ENCODE measurements at places on chromosomes 4 and X.

GRCh38 chr4:53714236-53715140, 123.2 kb upstream of the LNX1 start:
- DNase-seq = no peak

DNA sequence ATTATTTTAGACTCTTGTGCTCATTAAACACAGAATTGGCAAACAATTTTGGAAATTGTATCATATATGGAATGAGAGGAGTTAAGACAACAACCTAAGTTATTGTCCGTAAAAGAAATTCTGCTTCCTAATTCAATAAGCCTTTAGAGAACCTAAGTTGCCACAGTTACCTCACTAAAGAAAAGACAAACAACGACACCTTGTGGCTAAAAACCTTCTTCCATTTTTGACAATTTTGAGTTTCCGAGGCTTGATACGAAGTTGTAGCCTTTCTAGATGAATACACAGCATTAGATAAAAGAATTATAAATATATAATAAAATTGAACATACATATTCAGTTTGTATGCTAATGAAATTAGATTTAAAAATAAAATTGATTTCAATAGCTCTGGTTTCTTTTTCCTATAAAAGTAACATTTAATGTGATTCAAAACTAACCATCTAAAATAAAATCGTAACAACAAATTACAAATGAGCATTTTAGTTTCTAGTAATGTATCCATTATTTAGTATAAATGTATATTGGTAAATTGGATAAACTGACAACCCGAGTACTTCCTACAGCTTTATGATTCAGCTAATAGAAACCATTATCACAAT, 275.1 kb downstream of the GPM6A start:
- DNase-seq = peak; percentile 81

DNA sequence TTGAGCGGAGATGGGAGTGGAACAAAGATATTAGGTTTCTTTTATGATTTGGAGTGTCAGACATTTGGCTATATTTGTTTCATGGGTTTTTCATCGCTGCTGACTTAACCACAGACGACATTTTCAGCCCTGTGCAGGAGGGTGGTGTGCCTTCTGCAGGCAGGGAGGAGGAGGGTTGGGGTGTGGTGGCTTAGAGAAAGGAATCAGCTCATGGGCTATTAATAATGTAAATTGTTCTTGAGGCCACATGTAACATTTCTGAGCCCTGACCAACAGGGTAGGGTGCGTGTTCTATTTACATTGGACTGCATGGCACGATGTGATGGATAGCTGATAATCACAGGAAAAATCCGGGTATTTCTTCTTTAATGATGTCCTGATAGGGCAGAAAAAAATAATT, 67.6 kb downstream of the POLA1 start:
- no peak for DNase-seq

- peak; percentile 66 for DNase-seq
Measured at GRCh38 chr4:42371305-42372252, 25.7 kb upstream of the SHISA3 start.

DNA sequence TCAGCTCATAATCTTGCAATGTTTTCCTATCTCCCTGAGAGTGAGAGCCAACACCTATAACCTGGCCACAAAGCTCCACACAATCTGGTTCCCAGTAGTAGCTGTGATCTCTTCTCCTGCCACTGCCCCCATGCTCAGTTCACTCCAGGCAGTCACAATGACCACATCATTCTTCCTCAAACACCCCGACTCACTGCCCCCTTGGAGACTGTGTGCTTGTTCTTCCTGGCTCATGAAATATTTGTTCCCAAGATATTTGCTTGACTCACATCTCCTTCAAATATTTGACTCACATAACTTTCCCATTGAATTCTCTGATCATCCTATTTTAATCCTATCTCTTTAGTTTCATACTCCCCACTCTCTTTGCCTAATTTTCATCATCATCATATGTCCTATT, 173.7 kb downstream of the AREG start:
- no peak for DNase-seq

- no peak for DNase-seq
Measured at GRCh38 chr4:4481399-4481994, 60.4 kb downstream of the STX18 start.

DNA sequence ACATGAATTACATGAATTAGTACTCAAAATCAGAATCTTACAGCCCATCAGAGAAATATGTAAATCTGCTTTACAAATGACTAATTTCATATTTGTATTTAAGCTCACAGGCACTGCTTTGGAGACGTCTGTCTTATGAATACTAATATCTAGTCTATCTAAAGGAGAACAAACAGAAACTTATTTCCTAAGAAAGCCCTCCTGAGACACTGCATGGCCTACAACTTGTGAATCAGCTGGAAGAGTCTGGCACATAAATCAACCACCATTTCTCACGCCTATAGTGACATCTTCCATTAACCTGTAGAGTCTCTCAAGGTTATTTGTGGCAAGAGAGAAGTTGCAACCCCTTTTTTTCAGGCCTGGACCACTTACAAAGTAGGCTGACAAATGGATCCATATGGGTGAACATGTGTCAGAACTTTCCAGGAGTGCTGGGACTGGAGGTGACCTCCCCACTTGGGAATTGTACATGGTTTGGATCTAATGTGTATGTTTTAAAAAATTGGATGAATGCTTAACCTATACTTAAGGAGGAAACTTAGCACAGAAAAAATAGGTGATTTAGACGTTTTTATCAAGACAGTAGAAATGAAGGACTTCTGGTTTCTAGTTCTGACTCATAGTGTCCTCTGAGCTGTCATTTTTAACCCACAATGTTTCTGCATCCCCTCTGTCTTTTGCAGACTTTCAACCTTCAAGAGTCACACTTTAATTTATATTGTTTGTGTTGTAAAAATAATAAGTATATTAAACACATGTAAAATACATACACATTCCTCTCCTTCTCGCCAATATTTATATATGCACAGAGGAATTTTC, 83.2 kb upstream of the ARHGAP24 start:
- no peak for DNase-seq

DNA sequence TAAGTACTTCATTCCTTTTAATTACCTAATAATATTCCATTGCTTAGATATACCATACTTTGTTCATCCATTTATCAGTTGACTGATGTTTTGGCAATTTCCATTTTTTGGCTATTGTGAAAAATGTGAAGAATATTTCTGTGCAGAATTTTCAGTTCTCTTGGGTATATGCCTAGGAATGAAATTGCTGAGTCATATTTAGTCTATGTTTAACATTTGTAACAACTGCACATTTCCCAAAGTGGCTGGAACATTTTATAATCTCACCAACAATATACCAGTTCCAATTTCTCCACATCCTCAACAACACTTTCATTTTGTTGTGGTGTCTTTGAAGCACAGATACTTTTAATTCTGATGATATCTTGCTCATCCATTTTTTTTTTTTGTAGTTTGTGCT, 215.5 kb downstream of the PDGFC start:
- no peak for DNase-seq

DNA sequence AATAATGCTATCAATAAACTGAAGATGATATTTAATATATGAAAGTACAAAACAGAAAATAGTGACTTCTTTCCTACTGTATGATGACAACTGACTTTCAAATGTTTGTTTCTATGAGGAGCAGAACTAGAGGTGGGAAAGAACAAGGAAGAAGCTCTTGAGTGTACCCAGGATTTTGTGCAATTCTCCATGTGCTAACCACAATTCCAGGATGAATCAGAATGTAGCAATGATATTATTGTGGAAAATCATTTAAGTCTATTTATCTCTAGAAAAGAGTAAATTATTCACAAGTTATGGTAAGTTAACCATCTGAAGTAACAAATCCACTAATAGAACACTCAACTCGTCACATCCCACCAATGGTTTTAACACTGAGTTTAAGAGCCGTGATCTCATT, 324.1 kb upstream of the EMCN start:
- DNase-seq = no peak

GRCh38 chrX:24117258-24117657, 32.3 kb upstream of the ZFX start:
- peak; percentile 14 for DNase-seq

GRCh38 chrX:101415180-101416145, 7.4 kb downstream of the HNRNPH2 start:
- DNase-seq = peak; percentile 75

- DNase-seq = no peak
Measured at GRCh38 chr4:128451270-128451905, 163.8 kb upstream of the PGRMC2 start.

GRCh38 chrX:114797494-114797893, 213.6 kb downstream of the HTR2C start:
- DNase-seq = peak; percentile 32

DNA sequence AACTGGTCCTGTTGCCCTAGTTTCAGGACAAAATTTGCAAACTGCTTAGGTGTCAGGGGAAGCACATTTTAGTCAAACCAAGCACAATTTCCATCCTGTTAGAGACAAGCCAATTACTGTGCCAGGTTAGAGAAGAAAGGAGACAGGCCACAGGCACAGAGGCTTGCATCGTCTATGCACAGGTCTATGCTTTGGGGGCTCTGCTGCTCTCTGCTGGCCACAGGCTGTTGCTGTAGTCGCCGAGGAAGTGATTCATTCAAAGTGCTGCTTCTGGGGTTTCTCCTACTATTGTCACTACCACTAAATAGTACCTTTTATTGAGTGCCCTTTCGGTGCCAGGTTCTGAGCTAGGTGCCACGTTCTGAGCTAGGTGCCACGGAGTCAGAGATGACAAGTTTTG, 45.5 kb downstream of the VGLL1 start:
- DNase-seq = peak; percentile 64

DNA sequence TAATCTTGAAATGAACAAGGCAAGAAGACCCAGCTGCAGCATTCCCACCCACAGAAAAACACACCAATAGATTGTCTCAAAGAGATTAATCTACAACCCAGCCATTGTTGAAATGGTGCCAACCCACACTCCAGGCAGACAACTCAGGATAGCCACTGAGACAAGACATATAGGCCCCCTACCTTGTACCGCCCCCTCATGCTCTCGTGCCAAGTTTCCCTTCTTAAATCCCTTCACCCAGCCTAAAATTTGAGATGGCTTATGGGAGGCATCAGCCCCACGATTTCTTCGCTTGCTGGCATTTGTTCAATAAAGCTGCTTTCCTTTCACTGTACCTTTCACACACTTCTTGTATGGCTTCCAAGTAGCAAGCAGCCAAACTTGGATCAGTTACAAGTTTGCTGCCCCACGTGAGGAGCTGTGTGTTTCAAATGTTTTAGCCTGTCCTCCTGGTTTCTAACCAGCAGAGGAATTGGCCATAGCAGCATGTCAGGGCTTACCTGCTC, 1754.1 kb downstream of the C4orf33 start:
- DNase-seq = no peak

DNA sequence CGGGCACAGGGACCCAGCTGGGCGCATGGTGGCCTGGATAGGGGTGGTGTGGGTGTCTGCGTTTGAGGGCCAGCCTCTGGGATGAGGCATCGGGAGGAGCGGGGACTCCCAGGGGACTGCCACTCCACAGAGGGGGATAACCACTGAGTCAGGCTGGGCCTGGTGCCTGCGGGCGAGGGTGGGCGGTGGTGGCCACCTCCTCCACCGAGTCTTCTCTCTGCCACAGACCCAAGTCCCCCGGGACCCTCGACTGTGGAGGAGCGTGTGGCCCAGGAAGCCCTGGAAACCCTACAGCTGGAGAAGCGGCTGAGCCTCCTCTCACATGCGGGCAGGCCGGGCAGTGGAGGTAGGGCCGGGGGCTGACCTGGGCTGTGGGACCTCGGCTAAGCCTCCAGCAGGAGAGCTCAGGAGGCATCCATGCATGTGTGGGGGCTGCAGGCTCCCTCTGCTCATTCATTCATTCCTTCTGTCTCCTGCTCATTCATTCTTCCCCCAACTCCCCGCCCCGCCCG, 26.4 kb downstream of the DOK7 start:
- DNase-seq = peak; percentile 39

- no peak for DNase-seq
Measured at GRCh38 chr4:151266497-151266896, 10.5 kb upstream of the PRSS48 start.

GRCh38 chr4:176788971-176789370, 3.8 kb downstream of the VEGFC start:
- DNase-seq = no peak

DNA sequence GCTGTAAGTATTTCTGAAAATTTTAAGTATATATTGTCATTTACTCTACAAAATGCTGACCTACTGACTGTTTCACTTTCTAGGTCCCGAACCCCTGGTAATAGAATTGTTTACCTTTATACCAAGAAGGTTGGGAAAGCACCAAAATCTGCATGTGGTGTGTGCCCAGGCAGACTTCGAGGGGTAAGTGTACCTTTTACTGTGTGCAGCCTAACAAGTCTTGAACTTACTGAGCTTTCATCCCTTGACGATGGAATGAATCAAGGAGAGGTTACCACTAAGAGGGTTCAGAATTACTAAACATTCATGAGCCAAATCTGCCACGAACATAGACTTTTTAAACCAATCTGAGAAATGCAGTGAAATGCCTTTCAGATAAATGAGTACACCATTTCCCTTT, 1.6 kb downstream of the RPL34 start:
- no peak for DNase-seq

- no peak for DNase-seq
Measured at GRCh38 chr4:87511500-87511899, 17.7 kb downstream of the SPARCL1 start.

- peak; percentile 54 for DNase-seq
Measured at GRCh38 chrX:103254171-103254824, 657 bp downstream of the TCEAL8 start.

- no peak for DNase-seq
Measured at GRCh38 chrX:112849016-112849415, 8.4 kb upstream of the AMOT start.

DNA sequence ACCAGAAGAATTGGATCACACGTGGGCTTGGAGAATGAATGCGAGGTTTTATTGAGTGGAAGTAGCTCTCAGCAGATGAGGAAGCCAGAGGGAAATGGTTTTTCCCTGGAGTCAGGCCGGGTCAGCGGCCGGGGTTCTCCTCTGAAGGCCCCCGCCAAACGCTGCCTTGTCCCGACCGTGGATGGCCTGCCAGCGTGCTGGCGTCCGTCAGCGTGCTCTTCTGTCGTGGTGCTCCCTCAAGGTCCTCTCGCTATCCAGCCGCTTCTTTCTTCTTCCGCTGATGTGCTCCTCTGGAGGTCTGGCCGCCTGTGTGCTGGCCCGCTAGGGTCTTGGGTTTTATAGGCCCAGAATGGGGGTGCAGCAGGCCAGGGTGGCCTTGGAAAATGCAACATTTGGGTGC, 632.2 kb downstream of the TRAM1L1 start:
- DNase-seq = no peak

- DNase-seq = no peak
Measured at GRCh38 chr4:81355136-81355535, 116.6 kb downstream of the RASGEF1B start.

DNA sequence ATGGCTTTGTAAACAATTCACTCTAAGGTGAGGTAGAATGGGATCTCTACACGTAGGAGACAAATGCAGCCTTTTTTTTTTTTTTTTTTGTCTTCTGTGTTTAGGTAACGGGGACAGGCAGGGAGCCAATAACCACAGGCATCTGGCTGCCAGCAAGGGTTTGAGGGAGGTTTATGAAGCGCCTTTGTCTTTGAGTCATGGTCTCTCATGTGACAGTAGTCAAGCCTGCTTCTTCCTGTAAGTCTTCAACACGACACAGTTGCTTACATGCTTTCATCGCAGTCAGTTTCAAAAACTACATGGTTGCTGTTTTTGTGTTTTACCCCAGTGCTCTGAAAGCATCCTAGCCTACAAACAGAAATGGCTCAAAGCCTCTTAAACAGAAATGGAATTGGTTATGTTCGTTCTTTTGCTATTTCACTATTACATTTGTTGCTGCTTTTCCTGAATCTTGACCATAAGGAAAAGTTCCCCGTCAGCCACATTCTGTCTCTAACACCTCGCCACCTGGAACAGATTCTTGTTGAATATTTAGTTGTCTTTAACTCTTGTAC, 127.8 kb upstream of the METTL14 start:
- DNase-seq = peak; percentile 95

Data from SK-MEL-5 (cell line).